Lower leg skin (tissue), 4 donors: ENCODE measurements at places on chromosomes 2 and 18. TPM values are rescaled to one million over a fixed set of nuclear protein-coding genes. Genes with fewer than 3 reads are reported as not detected.

DES gene
- total RNA-seq, result 36.8 TPM

GRCh38 chr18:69968039-69968438 lies 20.4 kb upstream of the CD226 start:
- DNase-seq, result no peak

CMPK2 gene
- 3.7 TPM for total RNA-seq

DNA sequence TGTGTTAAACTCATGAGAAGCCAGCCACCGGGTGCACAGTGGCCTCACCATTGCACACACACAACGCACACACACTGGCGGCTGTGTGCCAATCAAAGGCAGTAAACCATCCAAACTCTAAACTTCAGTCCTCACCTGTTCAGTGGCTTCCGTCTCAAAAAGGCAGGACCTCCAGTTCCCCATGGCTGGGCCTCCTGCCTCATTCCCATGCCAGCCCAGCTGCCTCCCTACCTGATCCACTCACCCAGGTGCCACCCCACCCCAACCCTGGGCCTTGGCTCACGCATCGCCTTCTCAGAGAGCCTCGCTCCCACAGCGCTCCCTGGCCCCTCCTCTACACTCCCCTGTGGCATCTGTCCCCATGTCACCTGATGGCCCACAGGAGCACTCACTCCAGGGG lies 190.9 kb downstream of the EIPR1 start:
- no peak for DNase-seq

- DNase-seq, result no peak
Observed at GRCh38 chr2:159879051-159879604, 81.1 kb upstream of the CD302 start.

ALKAL2 gene
- 15.5 TPM for total RNA-seq

OR6B2 gene
- not detected for total RNA-seq

GRCh38 chr2:12797815-12798214 lies 81.1 kb downstream of the TRIB2 start:
- no peak for DNase-seq

DNA sequence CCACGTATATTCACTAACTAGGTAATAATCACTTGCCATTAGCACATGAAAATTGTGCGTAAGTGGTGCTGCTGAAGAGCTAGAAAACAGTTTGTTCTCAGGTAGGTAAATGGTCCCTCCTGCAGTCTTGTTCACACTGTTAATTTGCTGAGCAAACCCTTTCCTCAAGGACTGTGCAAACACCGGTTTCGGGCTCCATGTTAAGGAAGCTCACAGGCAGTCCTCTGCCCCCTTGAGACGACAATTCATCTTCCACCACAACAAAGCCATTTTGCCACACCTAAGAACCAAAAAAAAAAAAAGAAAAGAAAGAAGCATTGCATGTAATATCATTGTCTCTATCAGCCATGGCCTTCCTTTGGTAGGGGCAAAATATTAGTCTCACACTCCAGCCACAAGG lies 193.9 kb downstream of the BCL11A start:
- DNase-seq, result no peak

DNA sequence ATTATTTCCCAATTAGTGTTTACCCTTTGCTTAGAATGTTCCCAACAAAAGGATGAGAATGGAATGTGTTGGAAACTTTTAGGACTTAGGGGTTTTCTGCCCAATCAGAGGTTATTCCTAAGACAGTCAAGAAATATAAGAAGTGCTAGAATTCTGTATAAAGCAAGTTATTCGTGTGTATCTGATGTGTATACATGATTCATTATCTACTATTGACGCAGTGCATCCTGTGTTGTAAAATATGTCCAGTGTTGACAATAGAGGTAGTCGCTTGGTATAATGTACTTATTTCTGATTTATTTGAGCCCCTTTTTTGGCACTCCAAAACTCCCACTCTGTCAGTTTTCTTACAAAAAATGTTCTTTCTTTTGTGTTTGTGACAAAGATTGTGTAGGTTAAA lies 881 bp downstream of the PIKFYVE start:
- no peak for DNase-seq
